Dorsolateral prefrontal cortex (tissue), 122 donors: ENCODE measurements at places on chromosomes 5 and 9.

- DNase-seq, result no peak
Observed at GRCh38 chr5:139378101-139378825, 4.8 kb downstream of the SLC23A1 start.

- no peak for DNase-seq
Observed at GRCh38 chr5:138981586-138981985, 106.5 kb upstream of the LRRTM2 start.

GRCh38 chr5:129001841-129002526 lies 36.7 kb downstream of the SLC27A6 start:
- DNase-seq, result no peak

DNA sequence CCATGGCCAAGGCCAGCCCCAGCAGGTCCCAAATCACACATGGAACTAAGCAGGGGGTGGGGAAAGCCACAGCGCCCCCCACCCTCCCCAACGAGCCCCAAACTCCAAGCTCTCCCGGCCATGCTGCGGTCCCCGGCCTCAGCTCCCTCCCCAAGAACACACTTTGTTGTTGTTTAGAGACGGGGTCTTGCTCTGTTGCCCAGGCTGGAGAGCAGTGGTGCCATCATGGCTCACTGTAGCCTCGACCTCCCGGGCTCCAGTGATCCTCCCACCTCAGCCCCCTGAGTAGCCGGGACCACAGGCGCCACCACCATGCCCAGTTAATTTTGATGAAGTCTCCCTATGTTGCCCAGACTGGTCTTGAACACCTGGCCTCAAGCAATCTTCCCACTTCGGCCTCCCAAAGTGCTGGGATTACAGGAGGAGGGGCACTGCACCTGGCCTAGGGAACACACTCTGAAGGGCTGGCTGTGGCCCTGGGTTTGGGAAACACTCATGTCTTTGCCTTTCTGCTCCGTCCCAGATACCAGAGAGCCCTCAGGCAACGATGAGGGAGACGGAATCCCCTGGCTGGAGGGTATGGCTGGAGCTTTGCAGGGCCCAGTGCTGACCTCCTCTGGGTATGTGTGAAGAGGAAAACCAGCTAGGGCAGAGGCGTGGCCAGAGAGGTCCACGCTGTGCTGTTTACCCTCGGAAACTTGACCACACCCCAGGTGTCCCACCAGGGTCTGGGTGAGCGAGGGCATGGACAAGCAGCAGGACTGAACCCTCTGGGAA lies 53.2 kb upstream of the UBAC1 start:
- peak; percentile 27 for DNase-seq

GRCh38 chr9:27280860-27281259 lies 16.1 kb downstream of the EQTN start:
- no peak for DNase-seq

DNA sequence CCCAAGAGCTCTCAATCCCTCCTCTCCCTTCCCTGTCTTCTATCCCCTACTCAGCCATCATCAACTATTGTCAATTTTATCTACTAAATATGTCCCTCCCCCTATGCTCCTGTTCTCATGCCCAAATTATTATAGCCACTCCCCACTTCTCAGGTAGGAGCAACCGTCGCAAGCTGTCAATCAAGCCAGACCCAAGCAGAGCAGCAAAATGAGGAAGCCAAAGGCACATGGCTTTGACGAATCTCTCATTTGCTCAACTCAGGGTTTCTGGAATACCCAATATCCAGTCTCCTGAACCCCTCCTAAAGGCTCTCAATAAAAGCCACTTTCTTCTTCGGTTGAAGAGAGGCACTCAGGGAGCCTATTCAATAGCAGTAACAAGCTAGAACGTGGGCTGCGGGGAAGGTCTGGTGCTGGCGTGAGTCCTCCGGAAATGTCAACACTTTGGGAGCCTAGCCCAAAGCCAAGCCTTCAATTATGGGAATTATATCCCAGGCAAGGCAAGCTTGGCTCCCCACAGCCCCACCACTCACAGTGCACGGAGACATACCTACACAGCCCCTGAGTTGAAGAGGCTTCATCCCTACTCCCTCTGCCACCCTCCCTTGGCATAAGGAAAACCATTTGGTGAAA lies 47.7 kb downstream of the SIL1 start:
- no peak for DNase-seq
